Ovary (tissue), 10 donors: ENCODE measurements at places on chromosomes 6 and 20.

- DNase-seq, result no peak
Measured at GRCh38 chr20:34260208-34260942, 19.2 kb downstream of the ASIP start.

GRCh38 chr6:146423452-146423851 lies 120.2 kb upstream of the RAB32 start:
- DNase-seq, result no peak

DNA sequence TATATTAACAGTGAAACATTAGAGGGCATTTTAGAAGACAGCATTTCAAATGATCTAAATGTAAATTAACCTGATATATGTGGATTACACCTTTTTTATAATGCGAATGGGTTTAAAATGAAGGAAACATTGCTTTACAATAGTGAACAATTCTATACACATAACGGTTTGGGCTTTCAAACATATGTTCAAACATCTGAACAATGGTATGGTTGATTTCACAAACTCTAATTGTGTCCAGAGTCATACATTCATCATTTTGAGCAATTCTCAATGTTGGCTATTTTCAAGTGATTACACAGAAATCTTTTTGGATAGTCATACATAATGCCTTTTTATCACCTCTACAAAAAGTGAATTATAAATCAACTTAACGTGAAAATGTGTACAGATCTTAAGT lies 578.1 kb downstream of the PHF3 start:
- no peak for DNase-seq

DNA sequence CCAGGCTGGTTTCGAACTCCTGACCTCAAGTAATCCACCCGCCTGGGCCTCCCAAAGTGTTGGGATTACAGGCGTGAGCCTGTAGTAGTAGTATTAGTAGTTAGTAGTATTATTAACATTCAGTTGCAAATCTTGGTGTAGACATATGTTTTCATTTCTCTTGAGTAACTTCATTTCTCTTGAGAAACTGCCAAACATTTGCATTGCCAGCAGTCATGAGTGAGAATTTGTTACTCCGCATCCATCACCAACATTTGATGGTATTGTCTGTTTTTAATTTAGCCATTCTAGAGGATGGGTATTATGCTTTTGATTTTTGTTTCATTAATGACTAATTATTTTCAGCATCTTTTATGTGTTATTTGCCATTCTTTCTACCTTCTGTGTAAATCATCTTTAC lies 1.5 kb upstream of the ERVFRD-1 start:
- no peak for DNase-seq

DNA sequence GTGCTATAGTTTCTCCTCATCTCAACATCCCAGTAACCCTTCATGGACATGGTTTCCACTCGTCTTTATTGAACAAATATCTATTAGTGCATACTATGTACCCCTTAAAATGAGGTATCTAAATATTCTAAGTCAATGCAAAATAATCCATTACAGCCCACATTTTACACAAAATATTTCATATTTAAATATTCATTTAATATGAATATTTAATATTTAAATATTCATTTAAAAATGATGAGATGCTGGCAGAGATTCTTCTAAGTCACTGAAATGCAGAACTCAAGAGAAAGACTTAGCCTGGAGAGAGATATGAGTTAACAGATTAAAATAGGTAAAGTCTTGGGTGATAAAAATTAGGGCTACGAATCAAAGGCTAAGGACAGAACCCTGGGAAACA lies 17.9 kb downstream of the EPB41L2 start:
- DNase-seq, result no peak

DNA sequence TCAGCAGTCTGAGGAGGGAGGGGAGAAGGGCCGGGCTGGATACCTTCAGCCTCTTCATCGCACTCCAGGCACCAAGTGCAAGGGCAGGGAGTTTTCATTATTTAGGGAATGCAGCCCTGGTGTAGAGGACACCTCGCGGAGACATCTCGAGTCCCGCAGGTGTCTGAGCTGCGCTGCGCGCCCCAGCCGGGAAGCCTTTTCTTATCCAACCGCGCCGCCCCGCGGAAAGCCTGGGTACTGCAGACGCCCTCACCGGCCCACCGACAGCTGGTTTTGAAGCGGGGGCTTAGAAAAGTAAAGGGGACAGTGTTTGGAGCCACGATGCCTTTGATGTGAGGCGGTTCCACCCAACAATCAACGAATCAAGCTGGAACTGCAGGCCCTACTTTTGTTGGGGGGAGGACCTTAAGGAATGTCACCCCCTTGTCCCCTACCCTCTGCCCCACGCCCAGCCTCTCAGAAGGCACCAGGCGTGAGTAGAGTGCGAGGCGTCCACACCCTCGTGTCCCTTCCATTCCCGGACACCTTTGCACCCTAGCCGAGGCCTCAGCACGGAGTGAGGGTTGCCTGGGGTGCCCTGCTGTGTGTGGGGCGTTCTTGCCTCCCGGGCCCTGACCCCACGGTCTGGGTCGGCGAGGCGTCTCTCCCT lies 8.6 kb downstream of the NKX2-2 start:
- DNase-seq, result peak; percentile 72

DNA sequence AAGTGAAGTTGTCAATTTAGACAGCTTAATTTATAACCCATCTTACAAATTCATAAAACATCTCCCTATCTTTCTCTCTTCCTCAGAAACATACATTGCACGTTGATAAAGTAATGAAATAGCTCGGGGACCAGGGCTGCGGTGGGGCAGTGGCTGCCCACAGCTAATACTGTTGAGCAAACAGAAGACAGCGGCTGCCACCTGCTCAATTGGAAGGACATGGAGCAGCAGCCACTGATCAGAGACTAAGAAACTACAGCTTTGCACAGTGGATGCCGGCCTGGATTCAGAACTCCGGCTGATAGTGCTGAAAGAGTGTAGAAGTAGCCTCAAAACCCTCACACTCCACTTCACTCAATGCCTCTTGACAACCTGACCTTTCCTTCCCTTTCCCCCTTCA lies 157.9 kb upstream of the PDE10A start:
- DNase-seq, result no peak

DNA sequence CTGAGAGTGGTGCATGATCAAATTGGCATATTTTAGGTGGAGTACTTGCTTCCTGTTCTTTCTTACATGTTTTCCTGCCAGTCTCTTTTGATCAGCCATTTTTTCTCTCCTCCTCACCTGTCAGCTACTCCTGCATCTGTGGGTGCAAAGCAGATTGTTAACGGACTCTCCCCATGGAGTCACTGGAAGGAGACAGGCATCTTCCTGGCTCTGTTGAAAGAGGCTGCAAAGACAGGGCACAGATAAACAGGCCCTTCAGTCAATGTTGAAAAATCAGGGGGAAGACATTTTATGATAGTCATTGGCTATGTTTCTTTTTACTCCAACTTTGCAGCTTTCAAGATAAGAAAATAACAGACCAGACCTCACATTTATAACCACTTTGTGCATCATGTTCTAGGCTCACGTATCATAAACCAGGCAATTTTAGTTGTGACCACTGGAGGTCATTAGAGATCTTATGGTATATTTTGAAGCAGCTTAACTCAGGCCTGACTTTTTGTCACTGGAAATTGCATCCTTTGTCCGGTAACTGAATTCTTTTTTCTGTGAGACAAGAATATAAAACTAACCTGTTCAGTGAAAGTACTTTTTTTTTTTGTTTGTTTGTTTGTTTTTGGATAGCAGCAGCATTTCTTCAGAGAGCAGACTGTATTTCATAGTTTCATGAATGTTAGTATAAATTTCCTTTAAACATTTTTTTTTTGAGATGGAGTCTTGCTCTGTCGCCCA lies 20.1 kb downstream of the ECT2L start:
- DNase-seq, result no peak

GRCh38 chr20:38126932-38127621 lies 38.0 kb downstream of the TGM2 start:
- peak; percentile 40 for DNase-seq

- no peak for DNase-seq
Measured at GRCh38 chr6:65997539-65997938, 290.5 kb upstream of the EYS start.

GRCh38 chr6:132968419-132968950 lies 154.1 kb downstream of the RPS12 start:
- no peak for DNase-seq

GRCh38 chr6:26327450-26328264 lies 37.3 kb upstream of the BTN3A2 start:
- DNase-seq, result no peak

- DNase-seq, result no peak
Measured at GRCh38 chr6:106702046-106702445, 72.7 kb downstream of the QRSL1 start.

DNA sequence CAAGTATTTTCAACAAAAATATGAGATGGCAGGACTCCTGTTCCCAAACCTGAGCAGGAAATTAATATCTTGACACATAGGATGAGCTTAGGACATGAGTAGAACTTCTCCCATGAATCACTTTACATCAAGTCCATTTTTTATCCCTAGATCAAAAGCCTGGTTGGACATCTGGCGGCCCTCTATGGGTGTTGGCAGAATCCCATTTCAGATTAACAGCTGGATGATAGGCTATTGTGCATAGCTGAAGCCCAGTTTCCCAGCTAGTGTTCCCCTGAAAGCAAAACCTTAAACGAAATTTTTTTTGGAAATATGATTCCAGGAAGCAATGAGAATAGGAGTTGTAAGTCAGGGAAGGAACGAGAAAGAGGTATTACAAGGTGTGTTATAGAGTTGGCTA lies 449.4 kb upstream of the CHD6 start:
- DNase-seq, result no peak

GRCh38 chr20:24493661-24494459 lies 24.4 kb downstream of the SYNDIG1 start:
- no peak for DNase-seq

- no peak for DNase-seq
Measured at GRCh38 chr6:138592749-138593123, 93.4 kb upstream of the NHSL1 start.

DNA sequence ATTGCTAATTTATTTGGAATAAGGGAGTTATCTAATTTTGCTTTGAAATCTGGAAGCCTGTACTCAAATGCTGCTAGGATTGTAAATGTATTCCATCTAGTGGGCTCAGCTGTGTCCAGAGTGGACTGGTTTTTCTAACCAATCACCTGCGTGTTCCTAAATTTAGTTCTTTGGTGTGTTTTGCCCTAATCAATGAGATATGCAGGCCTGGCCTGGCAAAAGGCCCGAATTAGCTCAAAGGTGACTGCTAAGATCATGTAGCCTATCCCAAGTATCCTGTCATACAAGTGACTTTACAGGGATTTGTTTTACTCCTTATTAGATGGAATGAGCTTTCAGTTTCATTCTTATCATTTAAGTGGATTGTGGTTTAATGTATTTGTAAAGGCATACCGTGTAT lies 51.3 kb upstream of the ARMC2 start:
- DNase-seq, result no peak

DNA sequence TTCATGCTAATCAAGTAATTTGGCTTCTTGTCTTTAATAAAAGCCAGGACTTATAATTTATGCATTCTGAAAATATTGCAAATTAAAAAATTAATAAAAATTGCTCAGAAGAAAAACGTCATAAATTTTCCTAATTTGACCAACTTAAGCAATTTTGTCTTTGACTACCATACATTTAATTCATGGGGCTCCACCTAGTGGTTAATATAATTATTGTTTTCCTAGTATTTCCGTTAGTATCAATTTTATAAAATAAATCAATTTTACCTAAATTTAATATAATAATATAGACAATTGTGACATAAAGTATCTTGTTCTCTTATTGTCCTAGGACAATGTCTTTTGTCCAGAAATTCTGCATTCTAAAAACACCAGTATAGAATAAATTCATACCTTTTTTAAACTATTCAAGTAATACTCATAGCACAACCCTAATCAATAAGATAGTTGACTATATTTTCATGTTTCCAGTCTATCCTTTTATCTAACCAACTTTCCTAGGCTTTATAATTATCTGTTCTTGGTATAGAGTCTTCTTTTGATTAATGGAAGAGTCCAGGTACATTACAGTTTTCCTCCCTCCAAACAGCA lies 319.9 kb downstream of the TRDN start:
- no peak for DNase-seq

GRCh38 chr6:18121580-18122127 lies 823 bp downstream of the NHLRC1 start:
- DNase-seq, result no peak

- no peak for DNase-seq
Measured at GRCh38 chr20:62734881-62735280, 26.2 kb downstream of the NTSR1 start.

DNA sequence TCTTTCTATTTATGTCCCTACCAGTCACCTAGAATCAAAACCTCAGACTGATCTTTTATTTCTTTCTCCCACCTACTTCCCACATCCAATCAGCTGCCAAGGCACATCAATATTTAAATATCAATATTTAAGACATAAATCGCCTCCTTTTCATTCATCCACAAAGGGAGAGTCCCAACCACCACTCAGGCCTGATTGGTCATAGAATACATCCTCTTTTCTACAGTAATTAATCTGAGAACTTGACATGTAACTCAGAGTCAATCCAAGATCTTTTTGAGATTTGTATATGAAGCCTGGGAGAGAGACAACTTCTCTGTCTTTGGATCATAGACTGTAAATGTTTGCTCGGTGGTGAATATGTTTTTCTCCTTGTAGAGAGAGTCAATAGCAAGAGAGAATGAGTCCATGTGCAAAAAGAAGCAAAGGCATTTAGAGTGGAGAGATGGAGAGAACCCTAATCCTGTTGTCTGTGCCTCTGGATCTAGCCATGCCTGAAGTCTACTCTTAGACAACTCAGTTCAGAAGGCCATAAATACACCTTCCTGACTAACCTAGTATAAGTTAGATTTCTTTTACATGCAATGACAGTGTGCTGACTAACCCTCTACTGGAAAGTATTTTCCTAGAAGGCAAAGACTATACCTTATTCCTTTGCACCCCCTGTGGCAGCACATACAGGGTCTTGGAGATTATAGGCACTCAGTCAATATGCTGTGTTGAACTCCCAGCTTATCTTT lies 12.1 kb upstream of the NEDD9 start:
- no peak for DNase-seq

- no peak for DNase-seq
Measured at GRCh38 chr6:111517965-111518364, 34.9 kb upstream of the REV3L start.

GRCh38 chr6:170149681-170150589 lies 140.9 kb downstream of the DLL1 start:
- DNase-seq, result no peak

DNA sequence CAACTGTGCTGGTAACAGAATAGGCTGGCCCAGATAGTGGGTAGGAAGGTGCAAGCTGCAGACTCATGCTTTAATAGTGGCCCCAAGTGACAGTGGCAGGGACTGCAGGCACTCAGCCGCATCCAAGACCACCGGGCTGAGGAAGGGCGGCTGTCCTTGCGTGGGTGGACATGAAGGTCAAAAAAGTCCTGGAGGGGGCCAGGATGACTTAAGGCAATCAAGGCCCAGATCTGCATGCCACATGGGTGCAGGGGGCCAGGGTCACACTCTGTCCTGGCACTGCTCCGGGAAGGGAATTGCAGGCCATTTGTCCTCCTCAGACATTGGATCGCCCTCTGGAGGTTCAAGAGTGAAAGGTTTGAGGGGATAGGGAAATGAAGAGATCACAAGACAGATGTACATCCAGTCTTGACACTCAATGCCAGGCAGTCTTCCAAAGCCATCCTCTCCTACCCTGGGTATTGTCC lies 10.4 kb upstream of the VNN2 start:
- DNase-seq, result no peak
